Endodermal cell (in vitro differentiated cells): ENCODE measurements at places on chromosomes 2 and 18. TPM values are rescaled to one million over a fixed set of nuclear protein-coding genes. Genes with fewer than 3 reads are reported as not detected.

DNA sequence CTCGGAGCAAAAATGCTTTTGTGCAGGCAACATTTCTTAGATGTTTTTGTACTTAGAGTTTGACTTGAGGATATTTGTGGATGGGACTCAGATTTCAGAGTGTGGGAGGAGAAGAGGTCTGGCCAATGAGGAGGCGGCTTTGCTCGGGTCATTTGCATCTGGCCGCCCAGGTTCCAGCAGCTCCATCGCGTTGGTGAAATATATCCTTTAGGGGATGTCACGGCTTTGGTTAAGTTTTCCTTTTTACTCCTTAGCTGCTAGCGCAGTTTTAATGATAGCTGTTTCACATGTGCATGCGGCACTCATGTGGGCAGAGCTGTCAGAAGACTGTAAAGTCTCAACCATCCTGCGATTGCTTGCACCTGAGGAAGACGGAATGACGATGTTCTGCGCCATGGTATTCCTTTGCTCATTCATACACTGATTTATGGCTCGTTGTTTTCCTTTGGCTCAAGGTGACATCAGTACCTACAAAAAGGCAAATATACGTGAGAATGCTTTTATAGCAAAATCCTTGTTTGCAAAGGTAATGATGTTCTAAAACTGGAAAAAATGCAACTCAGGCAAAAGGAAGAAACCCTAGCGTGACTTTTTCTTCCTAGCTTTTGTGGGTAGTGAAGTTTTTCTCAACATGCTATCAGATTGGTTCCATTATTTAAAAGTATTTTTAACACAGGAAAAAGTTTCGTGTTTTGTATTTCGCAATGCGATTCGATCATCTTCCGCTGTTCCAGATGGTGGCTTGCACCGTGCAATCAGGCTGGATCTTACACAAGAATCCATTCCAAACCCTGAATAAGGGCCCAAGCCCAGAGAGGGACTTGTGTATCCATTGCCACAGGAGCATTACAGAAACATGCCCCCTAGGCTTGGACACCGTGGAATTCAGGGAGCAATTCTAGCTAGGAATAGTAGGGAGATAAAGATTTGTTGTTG is 70.5 kb upstream of the ZNF516 start:
- peak; percentile 89 for DNase-seq
- H3K4me3 ChIP-seq = peak overlapping the region; percentile 5
- H3K36me3 ChIP-seq = no peaks in the 10 kb centered on the region
- H3K4me1 ChIP-seq = no peaks in the 10 kb centered on the region

DNA sequence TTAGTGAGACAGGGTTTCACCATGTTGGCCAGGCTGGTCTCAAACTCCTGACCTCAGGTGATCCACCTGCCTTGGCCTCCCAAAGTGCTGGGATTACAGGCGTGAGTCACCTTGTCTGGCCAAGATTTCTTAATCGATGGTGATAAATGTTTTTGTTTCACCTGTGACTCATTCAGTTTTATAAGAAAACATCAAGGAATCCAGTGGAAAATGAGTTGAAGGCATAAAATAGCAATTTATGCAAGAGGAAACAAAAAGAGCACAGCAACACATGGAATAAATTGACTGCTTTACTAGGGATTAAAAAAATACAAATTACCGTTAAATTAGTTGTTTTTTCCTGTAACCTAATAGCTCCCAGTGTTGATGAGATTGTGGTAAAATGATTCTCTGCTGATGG is 80.2 kb downstream of the CDK15 start:
- no peak for DNase-seq
- no peaks in the 10 kb centered on the region for H3K36me3 ChIP-seq
- H3K4me3 ChIP-seq = no peak overlapping the region
- H3K27ac ChIP-seq = no peak overlapping the region
- peaks cover 26% of the 10 kb centered on the region for H3K4me1 ChIP-seq

DNA sequence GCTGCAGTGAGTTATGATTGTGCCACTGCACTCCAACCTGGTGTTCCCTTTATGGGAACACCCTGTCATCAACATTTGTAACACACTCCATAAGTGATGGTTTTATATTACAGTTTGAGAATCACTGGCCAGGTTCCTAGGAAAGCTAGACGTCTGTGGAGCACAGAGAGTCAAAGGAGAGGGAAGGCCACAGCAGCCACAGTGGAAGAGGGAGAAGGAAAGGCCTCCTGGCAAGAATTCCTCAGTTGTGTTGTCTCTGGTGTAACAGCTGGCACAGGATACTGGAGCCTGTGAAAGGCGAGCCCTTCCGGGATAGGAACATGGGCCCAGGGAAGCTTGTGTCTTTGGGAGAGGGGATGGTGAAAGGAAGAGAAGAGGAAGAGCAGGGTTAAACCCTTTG is 360.5 kb upstream of the PIK3C3 start:
- no peak for DNase-seq
- H3K4me1 ChIP-seq = peaks cover 4% of the 10 kb centered on the region
- no peaks in the 10 kb centered on the region for H3K27me3 ChIP-seq
- H3K36me3 ChIP-seq = no peaks in the 10 kb centered on the region

DNA sequence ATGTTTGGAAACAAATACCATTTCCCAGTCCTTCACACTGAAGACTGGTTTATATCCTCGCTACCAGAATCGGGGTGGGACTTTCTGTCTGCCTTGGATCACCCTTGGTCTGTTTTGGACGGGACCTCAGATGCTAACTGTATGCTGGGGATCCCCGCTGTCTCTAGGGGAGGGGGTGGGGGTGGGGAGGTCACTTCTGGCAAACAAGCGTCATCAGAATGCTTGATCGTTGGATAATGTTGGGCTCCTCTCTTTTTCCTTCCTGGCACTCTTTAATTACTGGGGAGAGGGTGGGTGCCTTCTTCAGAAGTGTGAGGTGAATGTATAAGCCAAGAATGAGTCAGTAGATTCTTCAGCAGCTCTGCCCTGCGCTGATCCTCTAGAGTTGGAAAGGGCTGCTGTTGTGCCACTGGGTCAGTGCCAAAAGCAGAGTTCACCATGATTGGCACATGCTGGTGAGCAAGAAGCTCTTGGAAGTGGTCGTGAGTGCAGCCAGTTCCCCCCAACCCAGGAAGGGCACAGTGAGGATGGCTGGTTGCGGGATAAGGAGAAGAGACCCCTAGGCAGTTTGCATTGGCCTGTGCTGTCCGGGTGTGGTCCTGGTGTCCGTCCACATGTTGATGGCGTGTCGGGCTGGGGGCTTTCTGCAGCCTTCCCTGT is 32.2 kb downstream of the DGKD start:
- no peaks in the 10 kb centered on the region for H3K27me3 ChIP-seq
- no peak for DNase-seq
- no peak overlapping the region for H3K4me3 ChIP-seq
- no peak overlapping the region for H3K27ac ChIP-seq
- no peaks in the 10 kb centered on the region for H3K4me1 ChIP-seq

DNA sequence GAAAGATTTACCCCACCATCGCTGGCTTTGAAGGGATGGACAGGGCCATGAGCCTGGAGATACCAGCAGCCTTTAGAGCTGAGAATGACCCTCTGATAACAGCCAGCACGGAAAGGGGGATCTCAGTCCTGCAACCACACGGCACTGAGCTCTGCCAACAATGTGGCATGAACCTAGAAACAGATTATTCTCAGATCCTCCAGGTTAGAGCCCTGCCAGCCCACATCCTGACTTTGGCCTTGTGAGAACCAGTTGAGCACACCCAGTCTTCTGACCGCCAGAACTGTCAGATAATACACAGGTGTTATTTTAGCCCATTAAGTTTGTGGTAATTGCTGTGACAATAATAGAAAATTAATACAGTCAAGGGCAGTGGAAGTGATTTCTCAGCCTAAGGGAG is 9.4 kb upstream of the GNLY start:
- no peaks in the 10 kb centered on the region for H3K4me1 ChIP-seq
- no peak overlapping the region for H3K4me3 ChIP-seq
- peaks cover 15% of the 10 kb centered on the region for H3K27me3 ChIP-seq
- no peaks in the 10 kb centered on the region for H3K36me3 ChIP-seq
- DNase-seq = no peak

DNA sequence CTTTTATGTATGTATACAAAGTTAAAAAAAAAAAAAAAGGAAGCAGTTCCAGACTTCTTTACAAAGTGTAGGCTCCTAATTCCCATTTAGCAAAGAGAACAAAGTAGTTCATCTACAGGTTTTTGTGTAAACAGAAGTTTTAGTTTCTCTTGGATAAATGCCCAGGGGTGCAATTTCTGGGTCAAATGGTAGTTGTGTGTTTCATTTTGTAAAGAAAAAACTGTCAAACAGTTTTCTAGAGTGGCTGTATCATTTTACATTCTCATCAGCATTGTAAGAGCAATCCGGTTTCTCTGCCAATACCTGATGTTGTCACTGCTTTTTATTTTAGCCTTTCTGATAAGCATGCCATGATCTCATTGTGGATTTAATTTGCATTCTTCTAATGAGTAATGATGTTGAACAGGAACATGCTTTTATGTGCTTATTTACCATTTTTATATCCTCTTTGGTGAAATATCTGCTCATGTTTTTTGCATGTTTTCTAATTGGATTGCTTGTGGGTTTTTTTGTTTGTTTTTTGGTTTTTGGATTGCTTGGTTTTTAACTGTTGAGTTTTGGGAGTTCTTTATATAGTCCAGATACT is 16.6 kb upstream of the PSME4 start:
- no peaks in the 10 kb centered on the region for H3K36me3 ChIP-seq
- no peaks in the 10 kb centered on the region for H3K4me1 ChIP-seq
- H3K4me3 ChIP-seq = no peak overlapping the region
- no peak overlapping the region for H3K27ac ChIP-seq
- DNase-seq = no peak
- H3K27me3 ChIP-seq = no peaks in the 10 kb centered on the region

DNA sequence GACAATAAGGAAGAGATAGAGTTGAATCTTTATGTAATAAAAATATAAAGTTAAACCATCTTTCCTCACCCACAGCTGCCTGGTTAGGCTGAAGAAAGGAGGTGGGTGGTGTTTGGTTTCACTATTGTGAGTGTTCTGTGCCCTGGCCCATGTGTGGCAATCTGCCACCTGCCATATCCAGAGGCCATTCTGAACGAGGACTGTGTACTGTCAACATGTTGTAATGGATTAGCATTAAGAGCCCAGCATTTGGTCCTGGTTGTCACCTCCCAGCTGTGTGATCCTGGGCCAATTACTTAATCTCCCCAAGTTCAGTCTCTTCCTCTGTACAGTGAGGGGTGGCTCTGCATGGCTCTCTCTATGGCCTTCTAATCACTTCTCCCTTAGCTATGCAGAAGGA is 118.2 kb upstream of the SEC11C start:
- no peaks in the 10 kb centered on the region for H3K27me3 ChIP-seq
- no peak overlapping the region for H3K4me3 ChIP-seq
- no peak for DNase-seq
- H3K27ac ChIP-seq = no peak overlapping the region
- H3K36me3 ChIP-seq = no peaks in the 10 kb centered on the region
- no peaks in the 10 kb centered on the region for H3K4me1 ChIP-seq

- H3K27ac ChIP-seq = no peak overlapping the region
- DNase-seq = peak; percentile 68
- H3K27me3 ChIP-seq = no peaks in the 10 kb centered on the region
- no peaks in the 10 kb centered on the region for H3K36me3 ChIP-seq
These were observed 45.0 kb downstream of the PHLPP1 start for GRCh38 chr18:62760403-62760734.

DNA sequence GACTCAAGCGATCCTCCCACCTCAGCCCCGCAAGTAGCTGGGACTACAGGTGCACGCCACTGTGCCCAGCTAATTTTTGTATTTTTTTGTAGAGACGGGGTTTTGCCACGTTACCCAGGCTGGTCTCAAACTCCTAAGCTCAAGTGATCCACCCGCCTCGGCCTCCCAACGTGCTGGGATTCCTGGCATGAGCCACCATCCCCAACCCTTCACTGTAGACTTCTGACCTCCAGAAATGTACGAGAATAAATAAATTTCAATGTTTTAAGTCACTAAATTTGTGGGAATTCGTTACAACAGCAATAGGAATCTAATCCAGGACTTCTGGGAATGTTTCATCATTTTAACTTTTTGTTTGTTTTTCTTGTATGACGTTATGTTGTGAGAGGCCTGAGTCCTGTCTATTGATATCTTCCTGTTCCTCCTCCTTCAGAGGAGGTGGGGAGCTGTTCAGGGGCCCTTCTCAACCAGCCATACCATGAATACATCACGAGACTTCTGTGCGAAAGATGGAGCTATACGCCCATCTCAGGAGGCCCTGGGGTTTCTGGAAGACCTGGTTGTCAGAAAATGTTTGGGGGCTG is 40.0 kb downstream of the TEX44 start:
- no peaks in the 10 kb centered on the region for H3K27me3 ChIP-seq
- H3K27ac ChIP-seq = no peak overlapping the region
- H3K4me3 ChIP-seq = no peak overlapping the region
- no peaks in the 10 kb centered on the region for H3K4me1 ChIP-seq
- DNase-seq = no peak

- H3K4me3 ChIP-seq = no peak overlapping the region
- no peaks in the 10 kb centered on the region for H3K36me3 ChIP-seq
- no peak for DNase-seq
- no peak overlapping the region for H3K27ac ChIP-seq
- H3K4me1 ChIP-seq = no peaks in the 10 kb centered on the region
- H3K27me3 ChIP-seq = no peaks in the 10 kb centered on the region
These were observed 337.2 kb downstream of the NBAS start for GRCh38 chr2:15223887-15224286.

DNA sequence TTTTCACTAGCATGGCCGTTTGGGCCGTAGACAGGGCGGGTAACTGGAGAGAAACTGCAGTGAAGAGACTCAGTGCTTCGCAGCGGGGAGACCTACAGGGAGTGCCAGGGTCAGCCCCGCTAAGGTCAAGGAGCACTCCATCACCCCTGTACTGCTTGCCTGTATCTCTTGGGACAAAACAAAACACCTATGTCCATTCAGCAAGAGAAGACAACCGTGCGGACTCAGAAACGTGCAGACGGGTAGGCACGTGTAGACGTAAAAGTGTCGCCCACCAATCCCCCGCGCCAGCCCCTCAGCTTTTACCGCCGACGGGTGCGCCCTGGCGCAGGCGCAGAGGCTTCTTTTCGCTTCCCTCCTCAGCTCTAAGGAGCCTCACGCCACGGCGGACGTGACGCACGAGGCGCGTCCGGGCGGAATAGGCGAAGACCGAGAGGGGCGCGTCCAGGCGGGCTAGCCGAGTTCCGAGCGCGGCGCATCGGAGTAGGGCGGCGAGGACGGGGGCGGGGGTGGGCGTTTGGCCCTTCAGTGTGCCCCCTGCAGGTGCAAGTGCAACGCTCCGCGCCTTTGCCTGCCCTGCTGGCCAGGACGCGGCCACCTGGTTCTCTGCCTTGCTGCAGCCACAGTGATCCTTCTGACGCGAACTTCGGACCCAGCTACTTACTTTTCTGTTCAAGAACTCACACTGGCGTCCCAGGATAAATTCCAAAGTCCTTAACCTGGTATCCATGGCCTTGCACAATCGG is 3.3 kb upstream of the SOS1 start:
- H3K27me3 ChIP-seq = no peaks in the 10 kb centered on the region
- DNase-seq = peak; percentile 99
- no peaks in the 10 kb centered on the region for H3K4me1 ChIP-seq
- no peaks in the 10 kb centered on the region for H3K36me3 ChIP-seq

- no peak overlapping the region for H3K4me3 ChIP-seq
- H3K27ac ChIP-seq = no peak overlapping the region
- no peaks in the 10 kb centered on the region for H3K27me3 ChIP-seq
- no peaks in the 10 kb centered on the region for H3K4me1 ChIP-seq
- no peaks in the 10 kb centered on the region for H3K36me3 ChIP-seq
- no peak for DNase-seq
These were observed 375.3 kb upstream of the KLHL29 start for GRCh38 chr2:23009545-23010149.

The MEP1B gene
- not detected in 3 replicates for total RNA-seq

The TSPYL6 gene
- not detected in 2 replicates for total RNA-seq

The SOCS6 gene
- 19.4 to 35.2 TPM (median 30.0 TPM) in 3 replicates for total RNA-seq
